ENCODE measurements at places on chromosomes 2 and 18.
A peak's percentile ranks its signal among the peaks of the same experiment; 100 is the strongest.

GRCh38 chr2:130824492-130825061, 12.1 kb upstream of the ARHGEF4 start:
- no peak for DNase-seq
- no peaks in the 10 kb centered on the region for H3K36me3 ChIP-seq
- H3K27me3 ChIP-seq, result no peaks in the 10 kb centered on the region
- H3K27ac ChIP-seq, result peak overlapping the region; percentile 11
- H3K4me1 ChIP-seq, result peaks cover 15% of the 10 kb centered on the region
- H3K4me3 ChIP-seq, result no peak overlapping the region

- no peak for DNase-seq
- H3K27me3 ChIP-seq, result no peaks in the 10 kb centered on the region
- H3K27ac ChIP-seq, result no peak overlapping the region
Observed at GRCh38 chr2:25306777-25307368, 34.9 kb downstream of the DNMT3A start.

DNA sequence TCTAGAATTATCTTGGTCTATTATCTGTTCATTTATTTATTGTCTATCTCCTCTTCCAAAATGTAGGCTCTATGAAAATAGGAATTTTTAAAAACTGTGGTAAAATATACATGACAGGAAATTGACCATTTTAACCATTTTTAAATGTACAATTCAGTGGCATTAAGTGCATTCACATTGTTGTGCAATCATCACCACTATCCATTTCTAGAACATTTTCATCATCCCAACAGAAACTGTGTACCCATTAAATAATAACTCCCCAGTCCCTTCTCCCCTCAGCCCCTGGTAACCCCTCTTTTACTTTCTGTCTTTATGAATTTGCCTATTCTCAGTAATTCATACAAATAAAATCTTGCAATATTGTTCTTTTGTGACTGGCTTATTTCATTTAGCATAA, 71.1 kb upstream of the LCLAT1 start:
- peaks cover 3% of the 10 kb centered on the region for H3K27me3 ChIP-seq
- no peak overlapping the region for H3K4me3 ChIP-seq
- no peak overlapping the region for H3K27ac ChIP-seq
- DNase-seq, result no peak
- no peaks in the 10 kb centered on the region for H3K4me1 ChIP-seq

DNA sequence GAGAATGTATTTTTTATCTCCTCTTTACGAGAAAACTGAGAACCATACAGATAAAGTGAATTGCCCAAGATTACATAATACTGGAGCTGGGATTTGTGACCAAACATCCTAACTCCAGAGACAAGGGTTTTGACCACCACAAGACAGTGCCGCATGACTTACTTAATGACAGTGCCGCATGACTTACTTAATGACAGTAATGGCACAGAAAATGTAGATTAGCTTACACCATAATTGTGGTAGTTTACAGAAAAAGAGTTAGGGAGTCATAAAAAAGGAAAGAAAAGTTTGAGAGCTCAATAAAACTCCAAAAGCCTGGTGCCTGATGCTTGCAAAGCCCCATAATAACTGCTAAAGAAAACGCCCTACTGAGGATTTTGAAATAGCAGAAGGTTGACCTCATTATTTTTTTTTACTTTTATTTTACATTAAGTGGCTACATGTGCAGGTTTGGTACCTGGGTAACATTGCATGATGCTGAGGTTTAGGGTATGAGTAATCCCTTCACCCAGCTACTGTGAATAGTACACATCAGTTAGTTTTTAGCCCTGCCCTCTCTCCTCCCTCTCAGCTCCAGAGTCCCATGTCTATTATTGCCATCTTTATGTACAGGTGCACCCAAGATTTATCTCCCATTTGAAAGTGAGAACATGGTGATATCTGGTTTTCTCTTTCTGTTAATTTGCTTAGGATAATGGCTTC, 310.0 kb upstream of the UBE2E3 start:
- no peaks in the 10 kb centered on the region for H3K27me3 ChIP-seq
- DNase-seq, result no peak
- H3K36me3 ChIP-seq, result no peaks in the 10 kb centered on the region
- H3K27ac ChIP-seq, result no peak overlapping the region
- no peak overlapping the region for H3K4me3 ChIP-seq

DNA sequence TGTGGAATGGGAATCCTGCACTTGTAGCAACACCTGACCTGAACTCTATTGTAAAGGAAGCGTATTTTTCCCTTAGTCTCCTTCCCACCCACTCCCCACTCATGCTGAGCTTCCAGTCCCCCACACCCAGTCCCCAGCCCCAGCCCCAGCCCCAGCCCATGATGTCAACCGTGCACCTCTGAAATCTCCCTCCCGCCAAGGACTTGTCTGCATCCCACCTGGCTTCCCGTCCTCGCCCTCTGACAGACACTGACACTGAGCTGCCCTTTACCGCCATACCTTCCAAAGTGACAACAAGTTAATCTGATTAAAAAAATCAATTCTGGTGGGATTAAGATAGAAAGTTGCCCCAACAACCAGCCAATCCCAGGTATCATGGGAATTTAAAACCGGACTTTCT, 213.6 kb upstream of the CELF4 start:
- H3K36me3 ChIP-seq, result no peaks in the 10 kb centered on the region
- DNase-seq, result no peak
- H3K4me3 ChIP-seq, result no peak overlapping the region
- no peaks in the 10 kb centered on the region for H3K27me3 ChIP-seq

DNA sequence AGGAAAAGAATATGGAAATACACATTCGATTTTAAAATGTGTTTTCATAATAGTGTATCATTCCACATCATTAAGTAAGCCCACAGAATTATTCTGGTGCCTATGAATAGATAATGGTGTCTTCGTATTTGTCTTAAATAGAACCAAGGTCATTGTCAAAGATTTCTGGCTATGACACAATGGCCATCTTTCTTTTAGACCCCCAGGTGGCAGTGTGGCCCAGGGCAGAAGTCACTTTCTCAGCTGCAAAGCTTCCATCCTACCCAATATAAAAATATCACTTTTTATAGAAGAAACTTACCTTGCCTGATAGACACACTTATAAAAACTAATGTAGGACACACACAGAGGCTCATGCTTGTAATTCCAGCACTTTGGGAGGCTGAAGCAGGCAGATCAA, 57.5 kb downstream of the ZRANB3 start:
- no peak overlapping the region for H3K27ac ChIP-seq
- H3K27me3 ChIP-seq, result no peaks in the 10 kb centered on the region
- H3K4me1 ChIP-seq, result no peaks in the 10 kb centered on the region
- H3K36me3 ChIP-seq, result no peaks in the 10 kb centered on the region
- no peak overlapping the region for H3K4me3 ChIP-seq

DNA sequence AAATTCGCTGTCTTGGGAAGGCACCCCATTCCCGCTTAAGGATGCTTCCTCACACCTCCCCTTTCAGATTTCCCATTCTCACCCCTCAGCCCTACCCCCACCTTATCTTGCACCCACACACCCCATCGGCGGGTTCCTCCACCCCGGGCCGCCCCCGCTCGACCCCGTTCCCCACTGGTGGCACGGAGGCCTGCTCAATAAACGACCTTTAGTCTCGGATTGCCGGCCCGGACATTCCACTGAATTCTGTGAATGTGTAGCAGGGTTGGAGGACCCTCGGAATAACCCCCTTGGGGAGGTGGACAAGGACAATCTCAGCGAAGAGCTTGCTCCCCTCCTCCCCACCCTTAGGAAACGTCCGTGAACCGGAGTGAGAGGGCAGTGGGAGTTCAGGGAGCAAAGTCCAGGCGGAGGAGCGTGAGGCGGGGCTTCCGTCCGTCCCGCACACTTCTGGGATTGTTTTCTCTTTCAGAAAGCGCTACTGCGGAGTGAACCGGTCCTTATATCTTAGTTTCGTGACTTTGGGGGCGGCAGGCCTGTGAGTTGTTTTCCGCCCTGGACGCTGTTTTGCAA, 2.8 kb upstream of the LBX2 start:
- peaks cover 6% of the 10 kb centered on the region for H3K36me3 ChIP-seq
- H3K27ac ChIP-seq, result no peak overlapping the region
- H3K4me1 ChIP-seq, result peaks cover 24% of the 10 kb centered on the region
- no peak for DNase-seq
- H3K4me3 ChIP-seq, result peak overlapping the region; percentile 70

GRCh38 chr18:51361130-51361860, 163.8 kb upstream of the MEX3C start:
- H3K27me3 ChIP-seq, result peaks cover 2% of the 10 kb centered on the region
- H3K4me3 ChIP-seq, result no peak overlapping the region
- H3K4me1 ChIP-seq, result no peaks in the 10 kb centered on the region
- H3K36me3 ChIP-seq, result no peaks in the 10 kb centered on the region
- DNase-seq, result no peak
- no peak overlapping the region for H3K27ac ChIP-seq

- H3K27me3 ChIP-seq, result no peaks in the 10 kb centered on the region
- DNase-seq, result no peak
- no peak overlapping the region for H3K27ac ChIP-seq
- H3K36me3 ChIP-seq, result peaks cover 13% of the 10 kb centered on the region
- H3K4me1 ChIP-seq, result peaks cover 6% of the 10 kb centered on the region
Observed at GRCh38 chr18:76967721-76968472, 145.5 kb downstream of the ZNF236 start.

DNA sequence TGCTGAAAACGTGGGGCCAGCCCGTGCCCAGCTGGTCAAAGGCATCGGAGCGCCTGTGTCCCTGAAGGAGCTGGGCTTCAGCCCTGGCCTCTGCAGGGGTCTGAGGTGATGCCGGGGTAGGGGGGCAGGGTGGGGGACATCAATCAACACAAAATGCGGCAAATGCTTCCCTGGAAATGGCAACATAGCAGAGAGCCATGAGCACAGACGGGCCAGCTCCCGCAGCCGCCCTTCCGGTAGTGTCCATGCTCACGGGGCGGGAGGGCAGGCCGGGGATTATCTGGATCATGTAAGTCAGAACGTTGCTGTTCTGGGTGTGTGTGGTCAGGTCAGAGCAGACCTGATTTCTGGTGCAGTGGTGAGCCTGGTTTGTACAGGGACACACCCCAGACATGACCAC, 56.5 kb upstream of the TWIST2 start:
- H3K4me1 ChIP-seq, result peaks cover 2% of the 10 kb centered on the region
- no peak overlapping the region for H3K4me3 ChIP-seq
- no peaks in the 10 kb centered on the region for H3K27me3 ChIP-seq
- DNase-seq, result no peak
- H3K27ac ChIP-seq, result no peak overlapping the region

DNA sequence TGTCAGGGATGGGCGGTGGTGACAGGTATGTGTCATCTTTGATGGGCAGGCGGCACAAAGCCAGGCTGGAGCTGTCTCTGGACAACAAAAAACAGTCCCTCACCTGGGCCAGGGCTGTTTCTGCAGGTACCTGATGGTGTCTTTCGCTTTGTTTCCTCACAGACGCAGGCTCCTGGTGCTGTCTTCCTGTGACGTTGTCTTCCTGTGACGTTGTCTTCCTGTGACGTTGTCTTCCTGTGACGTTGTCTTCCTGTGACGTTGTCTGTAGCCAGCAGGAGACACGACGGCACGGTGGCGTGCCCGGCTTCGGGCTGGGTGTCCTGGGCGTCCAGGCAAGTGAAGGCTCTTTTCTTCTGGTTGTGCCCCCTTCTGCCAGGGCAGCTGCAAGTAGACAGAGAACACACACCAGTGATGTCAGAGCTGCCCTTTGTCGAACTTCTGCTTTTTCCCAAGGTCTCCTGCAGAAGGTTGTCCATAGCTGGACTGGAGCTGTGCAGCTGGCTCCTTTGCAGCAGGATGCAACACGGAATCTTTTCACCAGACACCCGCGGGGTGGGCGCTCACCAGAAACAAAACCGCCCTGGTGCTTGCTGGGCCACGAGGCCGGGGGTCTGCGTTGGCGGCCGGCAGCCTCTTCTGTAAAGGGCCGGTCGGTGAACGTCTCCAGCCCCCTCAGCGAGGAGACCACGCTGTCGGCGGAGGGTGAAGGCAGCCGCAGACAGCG, 21.1 kb downstream of the GPR35 start:
- H3K27me3 ChIP-seq, result no peaks in the 10 kb centered on the region
- no peak overlapping the region for H3K27ac ChIP-seq
- DNase-seq, result no peak

DNA sequence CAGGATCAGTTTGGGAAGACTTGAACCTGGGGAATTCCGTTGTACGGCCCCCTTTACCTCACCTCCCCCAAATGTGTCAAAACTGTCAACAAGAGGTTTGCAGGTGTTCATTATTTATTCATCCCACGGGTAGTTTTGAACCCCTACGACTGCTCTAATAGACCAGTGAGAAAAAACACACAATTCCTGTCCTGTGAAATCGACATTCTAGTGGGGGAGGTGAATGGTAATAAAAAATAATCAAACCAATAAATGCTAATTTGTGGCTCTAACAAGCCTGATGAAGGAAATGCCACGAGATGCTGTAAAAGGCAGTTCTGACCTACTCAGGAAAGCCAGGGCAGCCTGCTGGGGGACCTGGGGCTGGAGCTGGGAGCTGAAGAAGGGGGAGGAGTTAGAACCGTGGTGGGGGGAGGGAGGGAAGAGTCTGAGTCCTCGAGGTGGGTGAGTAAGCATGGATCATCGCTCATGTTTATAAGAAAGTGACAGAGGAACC, 463 bp upstream of the DNAJB2 start:
- peaks cover 28% of the 10 kb centered on the region for H3K36me3 ChIP-seq
- H3K4me3 ChIP-seq, result peak overlapping the region; percentile 62
- no peaks in the 10 kb centered on the region for H3K27me3 ChIP-seq
- peaks cover 21% of the 10 kb centered on the region for H3K4me1 ChIP-seq

GRCh38 chr2:170215021-170215420, 37.1 kb downstream of the MYO3B start:
- H3K27ac ChIP-seq, result no peak overlapping the region
- no peak overlapping the region for H3K4me3 ChIP-seq
- peaks cover 9% of the 10 kb centered on the region for H3K4me1 ChIP-seq
- no peak for DNase-seq
- no peaks in the 10 kb centered on the region for H3K36me3 ChIP-seq
- H3K27me3 ChIP-seq, result no peaks in the 10 kb centered on the region

DNA sequence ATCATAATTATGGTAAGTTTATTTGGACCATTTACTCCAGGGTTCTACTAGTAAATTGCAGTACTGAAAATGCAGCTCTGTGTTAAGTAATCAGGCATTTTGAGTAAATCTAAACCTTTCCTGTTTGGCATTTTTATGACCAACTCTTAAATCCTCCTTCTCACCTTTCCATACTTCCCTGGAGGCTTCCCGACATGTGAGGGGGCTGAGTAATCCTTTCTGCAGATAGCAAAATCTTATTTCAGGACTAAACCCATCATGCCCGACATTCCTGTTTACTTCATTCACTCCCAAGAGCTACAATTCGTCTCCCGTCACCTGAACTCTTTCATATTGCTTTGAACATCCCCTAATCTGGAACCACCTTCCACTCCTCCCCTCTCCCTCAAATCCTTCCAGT, 296.6 kb downstream of the IKZF2 start:
- H3K27me3 ChIP-seq, result no peaks in the 10 kb centered on the region
- no peak overlapping the region for H3K4me3 ChIP-seq
- no peak overlapping the region for H3K27ac ChIP-seq
